Peyer's patch (tissue), 4 donors: ENCODE measurements at places on chromosomes 12 and 14. TPM values are rescaled to one million over a fixed set of nuclear protein-coding genes. Genes with fewer than 3 reads are reported as not detected.
A peak's percentile ranks its signal among the peaks of the same experiment; 100 is the strongest.

The POTEM gene
- not detected for total RNA-seq

- H3K36me3 ChIP-seq: no peaks in the 10 kb centered on the region
- no peak overlapping the region for H3K27ac ChIP-seq
- no peaks in the 10 kb centered on the region for H3K4me1 ChIP-seq
- DNase-seq: no peak
These were observed 5.6 kb downstream of the MIS18BP1 start for GRCh38 chr14:45247427-45247826.

DNA sequence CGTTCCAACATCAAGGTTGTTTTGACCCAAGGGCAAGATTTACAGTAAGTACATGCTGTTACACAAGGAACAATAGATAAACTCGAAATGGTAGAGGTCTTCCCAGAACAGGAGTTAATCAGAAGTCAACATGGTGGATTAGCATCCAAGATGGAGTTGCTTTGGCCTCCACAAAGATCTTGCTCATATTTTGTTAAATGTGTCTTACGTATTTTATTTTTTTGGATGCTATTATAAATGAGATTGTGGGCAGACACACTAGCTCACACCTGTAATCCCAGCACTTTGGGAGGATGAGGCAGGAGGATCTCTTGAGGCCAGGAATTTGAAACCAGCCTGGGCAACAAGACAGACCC, 22.3 kb upstream of the RAB21 start:
- H3K27me3 ChIP-seq: no peaks in the 10 kb centered on the region
- peak overlapping the region; percentile 58 for H3K27ac ChIP-seq
- no peaks in the 10 kb centered on the region for H3K36me3 ChIP-seq
- no peak overlapping the region for H3K4me3 ChIP-seq
- H3K4me1 ChIP-seq: no peaks in the 10 kb centered on the region

- H3K4me3 ChIP-seq: peak overlapping the region; percentile 23
- no peaks in the 10 kb centered on the region for H3K36me3 ChIP-seq
- no peaks in the 10 kb centered on the region for H3K27me3 ChIP-seq
- H3K4me1 ChIP-seq: no peaks in the 10 kb centered on the region
These were observed 4.4 kb downstream of the KRT86 start for GRCh38 chr12:52278575-52279421.

DNA sequence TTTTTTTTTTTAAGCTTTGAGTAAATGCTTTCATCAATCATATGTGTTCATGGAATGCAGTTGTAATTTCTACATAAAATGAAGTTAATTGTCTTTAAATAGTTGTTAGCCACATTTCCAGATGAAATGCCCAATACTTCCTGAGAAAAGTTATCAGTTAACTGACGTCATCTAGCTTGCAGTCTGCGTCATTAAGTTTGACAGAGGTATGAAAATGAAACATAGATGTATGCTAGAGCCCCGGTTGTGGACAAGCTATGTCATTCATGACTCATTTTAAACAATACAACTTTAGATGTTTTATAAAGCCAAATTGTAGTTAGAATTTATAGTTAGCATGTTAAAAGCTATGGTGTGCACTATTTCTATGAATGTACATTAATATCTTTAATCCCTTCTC, 90.7 kb downstream of the PLEKHA5 start:
- H3K36me3 ChIP-seq: no peaks in the 10 kb centered on the region
- H3K4me3 ChIP-seq: no peak overlapping the region
- no peaks in the 10 kb centered on the region for H3K4me1 ChIP-seq
- H3K27me3 ChIP-seq: no peaks in the 10 kb centered on the region
- DNase-seq: no peak
- H3K27ac ChIP-seq: no peak overlapping the region
